ENCODE measurements at places on chromosomes 12 and 14. TPM values are rescaled to one million over a fixed set of nuclear protein-coding genes. Genes with fewer than 3 reads are reported as not detected.

The E2F7 gene
- 13.1 TPM for total RNA-seq

The PLEK2 gene
- total RNA-seq: 9.1 TPM

The FOXN4 gene
- total RNA-seq: 0.08 TPM

The APOF gene
- total RNA-seq: 0.10 TPM

The ADIPOR2 gene
- total RNA-seq: 76.0 TPM

The TTC6 gene
- total RNA-seq: 0.54 TPM

The LARP4 gene
- total RNA-seq: 92.7 TPM

The TAS2R31 gene
- total RNA-seq: 1.3 TPM

The ZNF10 gene
- 12.4 TPM for total RNA-seq

The FOXG1 gene
- not detected for total RNA-seq

The SUDS3 gene
- total RNA-seq: 37.4 TPM

The DIO3 gene
- 4.4 TPM for total RNA-seq

The GPD1 gene
- 0.28 TPM for total RNA-seq

The PRIMA1 gene
- total RNA-seq: 0.26 TPM

The SAMD15 gene
- 1.4 TPM for total RNA-seq

The NPAS3 gene
- 0.23 TPM for total RNA-seq

The ACVR1B gene
- total RNA-seq: 23.0 TPM

- DNase-seq: no peak
These were observed 108.2 kb downstream of the PRICKLE1 start for GRCh38 chr12:42481368-42481767.

GRCh38 chr14:73208846-73209245 is 28.5 kb upstream of the PAPLN start:
- DNase-seq: no peak

- no peak for DNase-seq
These were observed 84.2 kb downstream of the DAAM1 start for GRCh38 chr14:59272633-59273032.

- no peak for DNase-seq
These were observed 387 bp upstream of the IPO8 start for GRCh38 chr12:30696103-30696408.

GRCh38 chr12:63888908-63889635 is 44.6 kb downstream of the SRGAP1 start:
- no peak for DNase-seq

- no peak for DNase-seq
These were observed 44.6 kb upstream of the ISM2 start for GRCh38 chr14:77543240-77543551.

DNA sequence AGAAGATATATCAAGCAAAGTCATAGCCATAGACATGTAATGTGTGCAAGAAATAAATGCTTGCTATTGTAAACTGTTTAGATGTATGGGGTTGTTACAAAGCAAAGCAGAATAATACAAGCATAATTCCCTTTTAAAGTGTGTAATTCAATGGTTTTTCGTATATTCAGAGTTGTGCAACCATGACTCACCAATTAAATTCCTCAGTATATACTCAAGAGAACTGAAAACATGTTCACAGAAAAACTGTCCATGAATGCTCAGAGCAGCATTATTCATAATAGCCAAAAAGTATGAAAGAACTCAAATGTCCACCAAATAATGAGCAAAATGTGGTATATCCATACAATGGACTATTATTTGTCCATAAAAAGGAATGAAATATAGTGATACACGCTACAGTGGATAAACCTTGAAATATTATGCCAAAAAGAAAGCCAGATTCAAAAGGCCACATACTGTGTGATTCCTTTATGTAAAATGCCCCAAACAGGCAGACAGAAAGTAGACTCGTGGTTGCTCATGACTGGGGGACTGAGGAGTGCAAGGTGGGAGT is 9.3 kb downstream of the GXYLT1 start:
- no peak for DNase-seq

GRCh38 chr12:21129906-21130305 is 1.1 kb upstream of the SLCO1B1 start:
- no peak for DNase-seq

DNA sequence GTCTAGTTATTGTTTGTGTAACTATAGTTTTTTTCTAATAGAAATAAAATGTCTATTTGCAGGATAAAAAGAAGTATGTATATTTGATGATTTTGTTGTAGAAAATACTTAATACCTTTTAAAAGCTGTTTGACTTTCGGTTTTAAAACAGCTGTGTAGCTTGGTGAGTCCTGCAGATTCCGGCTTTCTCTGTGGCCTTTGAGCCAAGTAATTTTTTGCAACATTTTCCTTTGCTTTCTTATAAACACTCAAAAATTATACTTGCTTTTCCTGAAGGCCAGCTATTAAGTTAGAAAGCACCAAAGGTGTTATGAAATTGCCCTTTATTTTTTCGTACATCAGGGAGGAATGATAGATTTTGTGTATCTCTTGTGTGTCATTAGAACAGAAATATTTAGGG is 63.6 kb downstream of the CRADD start:
- no peak for DNase-seq

GRCh38 chr12:111494676-111495075 is 89.0 kb downstream of the SH2B3 start:
- DNase-seq: no peak

GRCh38 chr14:96461950-96462798 is 40.0 kb upstream of the PAPOLA start:
- DNase-seq: no peak

- no peak for DNase-seq
These were observed 3.4 kb downstream of the GALNT16 start for GRCh38 chr14:69263364-69263763.

DNA sequence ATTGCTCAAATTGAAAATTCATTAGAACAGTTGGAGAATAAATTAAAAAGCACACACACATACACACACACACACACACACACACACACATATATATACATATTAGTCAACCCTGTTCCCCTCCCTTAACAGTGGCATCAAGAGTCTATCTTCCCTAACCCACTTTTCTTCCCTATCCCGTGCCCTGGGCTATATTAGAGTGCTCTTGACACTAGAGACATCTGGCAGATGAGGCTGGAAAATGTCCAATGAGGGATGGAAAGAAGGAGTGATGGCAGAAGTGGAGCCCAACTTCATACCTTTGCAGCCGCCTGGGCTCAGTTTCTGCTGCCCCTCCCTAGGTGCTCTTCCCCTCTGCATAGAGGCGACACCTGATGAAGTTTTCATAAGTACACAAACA is 172.4 kb upstream of the NUDT4 start:
- DNase-seq: no peak

DNA sequence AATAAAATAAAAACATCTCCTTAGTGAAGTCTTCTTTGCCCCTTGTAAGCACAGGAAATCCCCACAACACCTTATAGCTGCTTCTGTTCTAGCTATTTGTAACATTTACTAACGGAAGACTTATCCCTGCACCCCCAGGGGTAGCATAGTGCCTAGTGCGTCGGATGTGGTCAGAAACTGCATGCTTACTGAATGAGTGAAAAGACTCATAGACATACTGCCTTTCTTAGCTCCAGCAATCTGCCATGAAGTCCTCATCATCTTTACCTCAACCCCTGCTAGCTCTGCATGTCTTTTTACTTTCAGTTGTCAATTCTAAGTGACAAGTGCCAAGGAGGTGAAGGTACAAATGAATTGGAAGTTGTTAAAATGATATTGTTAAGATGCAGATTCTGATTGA is 12.9 kb downstream of the RIOX1 start:
- DNase-seq: no peak

DNA sequence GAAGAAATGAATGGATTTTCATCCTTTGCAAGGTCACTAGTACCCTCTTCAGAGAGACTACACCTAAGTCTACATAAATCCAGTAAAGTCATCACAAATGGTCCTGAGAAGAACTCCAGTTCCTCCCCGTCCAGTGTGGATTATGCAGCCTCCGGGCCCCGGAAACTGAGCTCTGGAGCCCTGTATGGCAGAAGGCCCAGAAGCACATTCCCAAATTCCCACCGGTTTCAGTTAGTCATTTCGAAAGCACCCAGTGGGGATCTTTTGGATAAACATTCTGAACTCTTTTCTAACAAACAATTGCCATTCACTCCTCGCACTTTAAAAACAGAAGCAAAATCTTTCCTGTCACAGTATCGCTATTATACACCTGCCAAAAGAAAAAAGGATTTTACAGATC is 40.8 kb downstream of the SPATA7 start:
- DNase-seq: no peak

DNA sequence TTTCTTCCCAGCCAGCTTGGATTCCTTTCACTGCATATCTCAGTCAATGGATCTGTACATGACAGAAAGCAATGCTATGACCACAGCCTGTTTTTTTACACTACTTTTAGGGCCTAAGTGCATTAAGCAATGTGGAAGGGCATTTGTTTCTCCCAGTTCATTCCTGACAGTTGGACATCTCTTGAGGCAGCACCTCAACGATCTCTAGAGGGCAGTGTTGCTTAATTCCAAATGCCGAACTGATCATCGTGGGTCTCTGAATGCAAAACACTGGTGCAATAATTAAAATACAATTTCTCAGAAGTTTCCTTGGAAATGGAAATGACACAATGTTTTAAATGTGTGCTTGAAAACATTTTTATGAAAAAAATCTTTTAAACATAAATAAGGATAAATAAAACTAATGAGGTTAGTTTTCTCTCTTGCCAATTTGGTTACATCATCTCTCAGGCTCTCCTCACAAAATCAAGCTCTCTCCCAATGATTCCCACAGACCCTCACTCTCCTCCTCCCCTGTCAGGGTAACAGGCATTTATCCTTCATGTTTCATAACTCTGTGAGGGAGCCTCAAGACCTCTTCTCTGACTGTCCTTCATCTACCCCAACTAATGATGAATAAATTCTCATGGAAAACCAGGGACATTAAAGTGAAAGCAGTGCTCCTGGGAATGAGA is 192.4 kb upstream of the SLC16A7 start:
- DNase-seq: peak; percentile 52

GRCh38 chr14:73729556-73730265 is 15.5 kb upstream of the PNMA1 start:
- no peak for DNase-seq

DNA sequence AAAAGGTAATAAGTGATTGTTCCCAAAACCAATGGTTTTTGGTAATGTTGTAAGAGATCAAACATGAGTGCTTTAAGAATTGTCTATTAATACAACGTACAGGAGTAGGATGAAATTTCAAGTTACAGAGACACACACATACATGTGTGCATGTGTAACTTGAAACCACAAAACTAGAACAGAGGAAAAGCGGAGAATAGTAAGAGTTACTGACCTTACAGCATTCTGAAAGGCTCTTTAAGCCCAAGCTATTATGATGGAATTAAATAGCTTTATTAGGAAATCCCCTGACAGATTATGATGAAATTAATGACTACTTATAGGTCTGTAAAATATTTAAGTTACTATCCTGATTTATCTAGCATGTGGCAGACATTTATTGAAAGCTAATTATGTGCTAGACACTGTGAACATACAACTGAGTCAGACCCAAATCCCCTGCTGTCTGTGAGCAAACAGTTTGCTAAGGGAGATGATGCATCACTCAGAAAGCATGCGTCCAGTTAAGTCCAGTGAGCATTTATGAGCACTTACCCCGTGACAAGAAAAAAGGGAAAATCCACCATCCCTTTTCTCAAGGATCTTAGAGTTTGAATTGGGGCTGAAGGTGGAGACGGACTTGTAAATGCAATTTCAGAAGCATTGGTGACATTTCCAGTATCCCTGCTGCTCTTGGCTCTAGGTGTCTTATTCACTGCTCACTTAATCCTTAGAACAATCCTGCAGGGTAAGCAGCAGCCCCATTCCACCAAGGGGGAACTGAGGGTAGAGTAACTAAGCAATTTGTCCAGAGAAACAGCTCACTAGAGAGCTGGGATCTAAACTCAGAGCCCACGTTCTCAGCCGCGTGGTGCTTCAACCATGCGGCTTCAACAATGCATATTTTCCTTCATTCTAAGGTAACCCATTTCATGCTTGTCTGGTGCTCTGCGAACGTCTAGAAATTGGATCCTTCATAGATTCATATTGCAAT is 117.4 kb downstream of the EML1 start:
- peak; percentile 65 for DNase-seq

GRCh38 chr14:73744175-73744867 is 30.1 kb upstream of the PNMA1 start:
- DNase-seq: no peak

GRCh38 chr12:70615174-70615866 is 21.9 kb downstream of the PTPRB start:
- DNase-seq: no peak

Measured in Panc1 (cell line).